ENCODE measurements at places on chromosomes 13 and 19.
A peak's percentile ranks its signal among the peaks of the same experiment; 100 is the strongest.

GRCh38 chr13:103009051-103009840 is 57.0 kb downstream of the SLC10A2 start:
- no peak for DNase-seq

DNA sequence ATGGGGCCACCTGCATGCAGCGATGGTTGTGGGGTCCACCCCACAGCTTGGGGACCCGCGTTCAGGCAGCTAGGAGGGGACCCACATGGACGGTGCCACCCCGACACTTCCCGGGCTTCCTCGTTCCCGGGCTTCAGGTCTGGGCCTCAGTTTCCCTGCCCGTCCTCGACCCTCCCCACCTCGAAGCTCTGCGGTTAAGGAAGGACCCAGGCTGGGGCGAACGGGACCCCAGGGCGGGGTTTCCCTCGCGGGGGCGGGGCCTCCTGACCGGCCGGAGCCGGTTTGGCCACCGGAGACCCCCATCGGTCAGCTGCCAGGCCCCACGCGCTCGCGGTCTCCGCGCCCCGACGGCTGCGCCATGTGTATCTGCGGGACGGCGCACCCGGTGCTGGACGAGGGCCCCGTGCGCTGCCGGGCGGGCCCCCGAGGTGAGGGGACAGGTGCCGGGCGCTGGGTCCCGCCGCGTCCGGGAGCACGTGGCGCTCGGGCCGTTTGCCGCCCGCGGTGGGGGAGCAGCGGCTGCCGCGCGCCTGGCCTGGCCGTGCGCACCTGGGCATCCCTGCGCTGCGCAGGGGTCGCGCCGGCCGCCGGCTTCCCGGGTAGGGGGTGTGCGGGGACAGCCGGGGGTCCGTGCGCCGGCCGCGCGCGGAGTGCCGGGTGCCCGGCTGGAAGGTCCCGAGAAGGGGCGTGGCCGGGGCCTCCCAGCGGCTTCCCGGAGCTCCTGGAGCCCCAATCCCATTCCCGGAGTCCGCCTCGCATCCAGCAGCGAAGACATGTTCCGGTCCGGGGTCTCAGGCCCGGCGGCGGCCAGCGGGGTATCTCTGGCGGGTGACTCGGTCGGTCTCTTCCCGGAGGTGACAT is 4.2 kb downstream of the ARHGAP45 start:
- DNase-seq: no peak

DNA sequence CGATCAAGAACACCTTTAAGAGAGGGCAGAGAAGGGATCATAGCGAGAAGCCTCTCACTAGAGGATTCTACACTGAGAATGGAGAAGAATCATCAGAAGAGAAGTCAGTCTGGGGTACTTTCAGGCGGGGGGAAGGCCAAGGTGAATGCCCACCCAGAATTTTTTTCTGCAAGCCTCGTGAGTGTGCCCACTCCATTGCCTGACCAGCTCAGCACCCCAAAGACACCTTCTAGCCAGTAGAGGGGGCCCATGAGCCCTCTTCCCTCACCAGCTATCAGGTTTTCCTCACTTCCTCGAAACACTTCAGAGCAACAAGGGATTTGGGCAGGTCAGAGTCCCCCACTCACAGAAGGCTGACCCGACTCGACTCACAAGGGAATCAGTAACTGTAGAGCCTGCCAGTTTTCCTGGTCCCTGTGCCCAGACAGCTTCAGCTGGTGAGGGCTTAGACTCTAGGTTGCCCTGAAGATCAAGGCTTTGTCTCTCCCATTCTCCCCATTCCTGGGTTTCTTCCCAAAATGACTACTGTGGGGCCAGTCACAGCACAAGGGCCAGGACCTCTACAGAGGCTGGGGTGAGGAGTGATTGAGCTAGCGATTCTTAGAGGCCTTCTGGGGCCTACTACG is 18.4 kb downstream of the NLRP13 start:
- no peak for DNase-seq

GRCh38 chr13:42628666-42629065 is 54.7 kb downstream of the TNFSF11 start:
- no peak for DNase-seq

DNA sequence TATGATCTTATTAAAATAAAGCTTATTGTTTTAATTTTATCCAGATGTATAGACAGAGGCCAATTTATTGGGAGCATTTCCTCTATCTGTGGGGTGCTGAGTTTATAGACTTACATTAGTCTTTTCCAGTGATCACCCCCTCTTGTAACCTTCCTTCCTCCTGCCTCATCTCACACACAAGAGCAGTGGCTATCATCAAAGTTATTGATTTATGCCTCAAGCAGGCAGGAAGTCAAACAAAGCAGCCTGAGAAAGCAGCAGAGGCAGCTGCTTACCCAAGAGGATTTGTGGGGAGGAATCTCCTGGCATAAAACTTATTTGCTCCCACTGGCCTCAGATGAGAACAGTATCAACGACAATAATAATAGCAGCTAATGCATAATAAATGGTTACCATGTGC is 26.3 kb upstream of the DCLK1 start:
- DNase-seq: peak; percentile 50

DNA sequence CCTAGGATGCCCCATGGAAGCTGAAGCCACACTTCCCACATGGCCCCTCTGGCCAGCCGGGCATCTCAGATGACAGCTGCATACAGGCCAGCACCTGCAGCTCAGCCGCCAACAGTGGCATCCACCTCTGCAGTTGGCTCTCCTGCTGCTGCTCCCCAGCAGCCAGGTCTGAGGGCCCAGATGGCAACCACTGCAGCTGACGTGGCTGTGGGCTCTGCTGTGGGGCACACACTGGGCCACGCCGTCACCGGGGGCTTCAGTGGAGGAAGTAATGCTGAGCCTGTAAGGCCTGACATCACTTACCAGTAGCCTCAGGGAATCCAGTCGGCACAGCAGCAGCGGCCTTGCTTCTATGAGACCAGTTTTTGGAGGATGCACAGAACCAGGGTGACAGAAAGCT is 45.3 kb upstream of the LSM14A start:
- no peak for DNase-seq

DNA sequence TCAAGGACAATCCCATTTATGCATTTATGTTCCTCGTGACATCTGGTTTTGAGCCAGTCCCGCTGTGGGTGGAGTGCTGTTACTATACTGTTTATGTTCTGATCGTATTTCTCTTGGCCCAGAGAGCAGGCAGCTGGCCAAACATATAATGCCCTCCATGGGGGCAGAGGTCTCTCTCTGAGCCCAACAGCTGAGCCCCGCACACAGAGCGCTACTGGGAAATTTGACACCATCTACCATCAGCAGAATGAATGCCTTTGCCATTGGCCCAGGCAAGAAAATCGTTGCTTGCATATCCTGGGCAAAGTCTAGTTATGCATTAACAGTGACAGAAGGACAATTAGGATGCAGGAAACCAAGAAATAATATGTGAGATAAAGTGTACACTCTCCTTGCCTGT is 126.8 kb upstream of the CACNA1A start:
- peak; percentile 98 for DNase-seq

DNA sequence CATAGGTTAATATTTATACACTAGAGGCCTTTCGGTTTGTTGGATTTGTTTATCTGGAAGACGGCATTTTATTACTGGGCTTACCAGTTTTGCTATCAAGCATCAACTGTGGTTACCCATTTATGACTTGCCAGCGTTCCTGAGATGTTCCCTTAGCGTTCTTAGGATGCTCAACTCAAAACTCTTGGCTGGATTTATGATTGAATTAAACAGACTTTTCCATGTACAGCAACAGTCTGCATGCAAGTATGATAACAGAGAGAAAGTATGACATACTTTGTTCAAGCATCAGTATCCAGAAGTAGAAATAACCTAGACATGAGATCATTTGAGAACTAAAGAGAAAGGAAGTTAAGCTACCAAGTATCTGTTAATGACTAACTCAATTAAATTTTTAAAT is 29.9 kb upstream of the RNF113B start:
- no peak for DNase-seq

GRCh38 chr19:32891609-32892008 is 22.0 kb upstream of the SLC7A9 start:
- DNase-seq: no peak

DNA sequence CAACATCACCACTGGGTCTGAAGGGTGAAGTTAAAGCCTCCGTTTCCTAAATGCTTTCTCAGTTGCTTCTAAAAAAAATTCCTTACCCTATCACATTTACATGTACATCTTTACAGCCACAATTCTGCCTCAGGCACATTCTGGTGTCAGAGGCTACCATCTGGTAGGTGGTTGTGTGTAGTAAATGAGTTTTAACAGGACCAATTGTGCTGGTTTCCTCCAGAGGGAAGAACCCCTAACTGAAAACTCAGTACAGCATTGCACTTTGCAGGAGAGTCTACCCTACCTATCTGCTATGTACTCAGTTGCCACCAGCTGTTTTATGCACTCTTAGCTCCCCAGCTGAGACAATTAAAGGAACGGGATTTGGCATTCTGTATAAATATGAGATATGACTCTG is 1576.5 kb downstream of the PCDH9 start:
- peak; percentile 47 for DNase-seq

DNA sequence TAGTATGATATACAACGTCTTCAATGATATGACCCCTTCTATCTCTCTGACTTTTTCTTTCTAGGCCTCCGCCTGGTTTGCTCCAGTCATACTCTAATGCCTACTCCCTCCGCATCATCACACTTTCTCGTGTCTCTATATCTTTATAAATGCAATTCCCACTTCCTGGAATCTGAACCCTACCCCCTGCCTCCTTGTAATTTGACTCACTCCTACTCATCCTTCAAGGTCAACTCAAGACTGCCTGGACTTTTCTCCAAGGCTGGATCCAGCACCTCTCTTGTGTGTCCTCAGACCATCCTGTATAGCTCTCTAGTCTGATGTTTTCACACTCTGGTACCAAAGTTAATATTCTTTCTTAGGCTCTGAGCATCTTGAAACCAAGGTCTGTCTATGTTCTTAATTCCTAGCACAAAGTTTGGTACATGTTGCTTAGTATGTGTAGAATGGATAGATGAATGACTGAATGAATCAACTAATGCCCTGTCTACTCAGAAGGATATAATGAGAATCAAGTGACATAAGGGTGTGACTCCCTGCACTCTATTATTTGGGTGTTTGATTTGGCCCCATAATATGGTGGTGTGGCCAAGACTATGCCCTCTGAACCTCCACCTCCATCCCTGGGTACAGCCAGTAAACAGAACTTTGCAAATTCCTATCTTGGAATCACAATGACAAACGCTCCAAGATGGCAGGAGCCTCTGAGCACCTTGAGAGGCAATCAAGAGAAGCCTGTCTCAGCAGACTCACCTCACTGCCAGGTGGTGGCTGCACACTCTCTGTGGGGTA is 74.3 kb upstream of the SERP2 start:
- no peak for DNase-seq

DNA sequence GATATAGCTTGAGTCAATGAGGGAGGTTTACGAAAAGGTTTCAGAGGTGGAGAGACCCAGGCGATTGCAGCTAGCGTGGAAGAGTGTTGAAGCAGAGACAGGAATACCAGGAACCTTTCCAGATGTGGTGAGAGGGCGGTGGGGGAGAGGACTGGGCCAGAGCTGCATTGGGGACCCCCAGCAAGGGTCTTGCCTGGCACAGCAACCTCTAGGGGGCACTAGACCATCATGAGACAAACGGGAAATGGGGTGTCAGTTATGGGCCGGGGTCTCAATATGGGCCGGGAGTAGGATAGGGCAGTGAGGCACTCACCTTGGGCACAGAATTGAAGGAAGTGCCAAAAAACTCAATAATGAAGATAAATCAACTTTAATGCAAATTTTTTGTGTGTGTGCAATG is 2.1 kb upstream of the LRP3 start:
- no peak for DNase-seq

DNA sequence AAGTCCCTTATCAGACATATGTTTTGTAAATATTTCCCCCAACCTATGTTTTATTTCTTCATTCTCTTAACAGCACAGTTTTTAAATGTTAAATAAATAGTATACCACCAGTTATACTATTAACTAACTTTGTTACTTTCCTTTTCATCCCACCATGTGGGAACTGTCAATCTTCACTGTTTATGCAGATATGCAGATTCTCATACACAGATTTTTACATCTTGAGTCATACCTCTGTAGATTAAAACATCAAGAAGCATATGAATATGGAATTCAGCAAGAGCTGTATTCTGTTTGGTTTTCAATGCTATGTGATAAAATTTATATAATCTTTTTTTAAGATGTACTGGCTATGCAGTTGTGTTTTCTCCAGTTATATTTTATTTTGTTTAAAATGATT is 566.3 kb downstream of the LIG4 start:
- no peak for DNase-seq

DNA sequence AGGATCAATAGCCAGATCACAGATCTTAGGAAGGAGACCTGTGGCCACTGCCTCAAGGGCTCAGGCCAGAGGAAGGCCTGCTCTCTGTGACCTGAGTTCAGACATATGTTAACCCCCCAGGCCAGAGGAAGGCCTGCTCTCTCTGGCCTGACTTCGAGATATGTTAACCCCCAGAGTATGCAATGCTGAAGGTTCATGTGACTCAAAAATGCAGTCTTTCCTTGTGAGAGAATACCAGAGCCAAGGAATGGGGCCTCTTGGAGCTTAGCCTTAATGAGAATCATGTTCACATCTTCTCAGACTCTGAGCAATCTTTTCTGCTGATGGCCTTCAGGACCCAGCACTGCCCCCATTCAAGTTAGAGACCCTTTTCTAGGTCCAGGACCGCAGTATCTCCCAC is 36.7 kb downstream of the MBNL2 start:
- DNase-seq: no peak

DNA sequence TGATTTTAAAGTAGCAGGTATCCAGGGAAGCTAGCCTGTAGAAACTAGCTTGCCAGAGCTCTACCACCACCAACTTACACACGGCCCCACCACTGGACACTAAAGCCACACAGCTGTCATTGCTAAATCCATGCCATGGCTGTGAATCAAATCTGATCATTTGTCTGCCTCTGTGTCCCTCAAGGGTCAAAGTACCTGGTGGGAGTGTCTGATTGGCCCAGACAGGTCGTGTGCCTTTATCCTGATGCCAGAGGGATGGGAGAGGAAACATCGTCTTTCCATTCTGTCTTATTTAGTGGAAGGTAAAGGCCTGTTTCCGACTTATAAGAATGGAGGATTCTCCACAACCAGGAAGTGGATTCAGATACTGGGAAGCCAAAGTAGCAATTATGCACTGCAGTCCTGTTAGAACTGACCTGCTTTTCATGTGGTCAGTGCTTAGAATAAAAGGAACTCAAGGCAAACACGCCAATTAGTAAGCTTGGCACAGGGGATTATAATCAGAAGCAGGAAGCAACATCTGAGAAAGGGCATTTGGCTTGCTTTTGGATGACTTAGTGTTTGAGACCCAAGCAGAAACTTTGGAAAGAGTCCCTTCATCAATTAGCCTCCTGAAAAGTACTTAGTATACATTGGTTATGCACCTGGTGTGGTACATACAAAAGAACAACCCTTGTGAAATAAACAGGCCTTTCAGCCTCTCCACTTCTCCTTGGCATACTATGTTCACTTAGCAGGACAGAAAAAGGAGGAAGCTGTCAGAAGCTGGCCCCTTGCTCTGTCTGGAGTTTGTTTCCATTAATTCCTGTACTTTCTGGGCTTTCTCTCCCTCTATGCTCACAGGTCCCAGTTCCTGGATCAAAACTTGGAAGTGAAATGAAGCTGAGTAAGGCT is 192.4 kb downstream of the NUFIP1 start:
- peak; percentile 61 for DNase-seq

- no peak for DNase-seq
Observed at GRCh38 chr19:52155596-52156359, 15.6 kb downstream of the ZNF836 start.
